ENCODE measurements at places on chromosomes 4 and X.

DNA sequence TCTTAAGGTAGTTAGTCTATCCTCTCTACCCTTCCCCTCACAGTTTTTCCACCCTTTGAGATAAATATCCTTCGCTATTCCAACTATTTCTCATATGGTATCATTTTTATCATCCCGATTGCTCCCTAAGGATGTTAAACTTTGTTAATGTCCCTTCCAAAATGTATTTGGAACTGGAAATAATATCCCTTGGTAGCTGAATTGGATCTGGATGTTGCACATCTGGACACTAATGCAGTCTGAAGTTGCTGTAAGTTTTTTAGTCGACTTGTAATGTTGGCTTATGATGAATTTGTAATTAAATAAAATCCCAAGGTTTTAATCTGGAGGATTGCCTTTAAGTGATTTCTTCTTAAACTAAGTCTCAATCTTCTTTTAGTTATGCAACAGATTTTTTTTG, 22.5 kb downstream of the XIAP start:
- no peak for DNase-seq

DNA sequence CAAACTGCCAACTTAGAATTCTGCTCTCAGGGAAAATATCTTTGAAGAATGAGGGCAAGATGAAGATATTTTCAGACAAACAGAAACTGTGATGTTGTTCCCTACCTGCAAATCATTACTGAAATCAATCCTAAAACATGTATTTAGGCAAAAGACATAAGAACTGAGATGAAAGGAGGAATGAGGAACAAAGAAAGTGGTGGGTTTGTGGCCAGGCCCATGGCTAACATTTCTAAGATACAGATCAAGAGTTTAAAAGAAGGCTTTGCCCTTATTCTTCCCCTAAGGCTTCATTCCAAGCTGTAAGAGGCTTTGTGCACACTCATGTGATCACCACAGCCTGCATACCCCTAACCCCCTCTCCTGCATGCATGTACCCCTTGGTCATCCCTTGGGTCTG, 46.5 kb downstream of the ADGRG2 start:
- no peak for DNase-seq

DNA sequence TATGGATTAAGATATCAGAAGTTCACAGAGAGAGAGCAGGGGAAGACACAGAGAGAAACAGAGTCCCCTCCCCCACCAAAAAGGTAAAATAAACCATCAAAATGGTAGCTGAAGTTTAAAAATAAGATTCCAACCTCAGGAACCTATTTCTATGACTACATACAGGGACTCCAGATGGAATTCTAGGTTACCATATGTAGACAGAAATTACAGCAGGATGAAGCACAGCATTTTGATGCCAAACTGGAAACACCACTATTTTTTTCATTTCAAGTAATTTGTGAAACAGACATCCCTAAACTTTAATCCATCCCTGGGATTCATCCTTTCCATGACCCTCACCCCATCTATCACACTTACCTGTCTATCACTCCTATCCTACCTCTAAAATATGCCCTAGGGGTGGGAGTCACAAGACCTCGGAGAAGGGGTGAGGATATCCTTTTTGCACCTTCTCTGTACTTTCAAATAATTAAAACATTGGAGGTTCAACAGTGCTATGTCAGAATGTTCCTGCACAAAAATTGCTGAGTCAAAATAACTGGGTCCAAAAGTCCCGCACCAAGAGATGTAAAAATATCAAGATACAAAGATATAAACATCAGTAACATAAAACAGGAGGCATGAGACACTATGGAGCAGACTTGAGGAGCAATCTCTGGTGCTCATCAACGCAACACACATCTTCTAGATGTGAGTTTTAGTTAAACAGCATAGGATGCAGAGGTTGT, 344.5 kb upstream of the RASGEF1B start:
- DNase-seq = no peak

- no peak for DNase-seq
Measured at GRCh38 chrX:143661286-143661685, 25.4 kb upstream of the SLITRK4 start.

- no peak for DNase-seq
Measured at GRCh38 chr4:6229095-6229494, 28.7 kb upstream of the JAKMIP1 start.

- no peak for DNase-seq
Measured at GRCh38 chr4:165656829-165657490, 216.1 kb upstream of the TLL1 start.

GRCh38 chr4:182904211-182904761, 12.9 kb downstream of the DCTD start:
- no peak for DNase-seq

- DNase-seq = no peak
Measured at GRCh38 chr4:42906891-42907759, 14.6 kb downstream of the GRXCR1 start.

DNA sequence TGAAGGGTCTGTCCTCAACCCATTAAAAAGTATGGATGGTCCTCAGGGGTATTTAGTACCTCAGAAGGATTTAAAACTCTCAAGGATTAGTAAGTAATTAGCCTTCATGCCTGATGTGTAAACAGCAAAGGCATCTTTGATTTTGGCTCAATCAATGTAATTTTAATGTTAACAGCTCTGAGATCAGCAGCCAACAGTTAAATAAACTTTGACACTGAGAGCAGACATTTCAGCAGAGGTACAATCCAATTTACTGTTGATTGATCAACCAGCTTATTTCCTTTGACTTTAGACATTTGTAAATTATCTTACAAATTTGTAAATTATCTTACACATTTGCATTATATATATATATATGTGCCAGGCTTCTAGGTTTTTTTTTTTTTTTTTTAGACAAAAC, 36.9 kb downstream of the STOX2 start:
- no peak for DNase-seq

DNA sequence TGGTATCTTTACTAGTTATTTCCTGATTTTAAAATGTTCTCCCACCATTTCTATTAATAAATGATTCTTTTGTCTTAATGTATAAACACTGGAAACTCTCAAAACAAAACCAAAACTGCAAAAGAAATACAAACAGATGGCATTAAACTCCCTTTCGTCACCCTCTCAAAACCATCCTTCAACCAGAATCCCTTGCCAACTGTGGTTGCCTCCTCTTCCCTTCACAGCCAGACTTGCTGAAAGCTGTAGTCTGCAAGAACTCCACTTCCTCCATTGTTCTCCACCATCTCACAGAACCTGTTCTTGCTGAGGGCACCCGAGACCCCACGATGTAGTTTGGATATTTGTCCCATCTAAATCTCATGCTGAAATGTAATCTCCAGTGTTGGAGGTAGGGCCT, 96.5 kb downstream of the WWC2 start:
- no peak for DNase-seq

DNA sequence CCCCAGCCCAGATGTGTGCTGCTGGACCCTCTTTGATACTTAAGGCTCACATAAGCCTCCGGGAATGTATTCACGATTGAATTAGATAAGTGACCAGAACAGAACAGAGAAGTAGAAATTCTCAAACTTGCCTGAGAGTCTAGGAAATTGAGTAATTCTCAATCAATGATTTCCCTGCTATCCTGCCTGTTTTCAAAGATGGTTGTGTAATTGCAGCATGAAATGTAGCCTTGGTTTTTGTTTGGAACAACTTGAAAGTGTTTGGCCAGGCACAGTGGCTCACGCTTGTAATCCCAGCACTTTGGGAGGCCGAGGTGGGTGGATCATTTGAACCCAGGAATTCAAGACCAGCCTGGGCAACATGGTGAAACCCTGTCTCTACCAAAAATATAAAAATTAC, 41.2 kb downstream of the TNIP2 start:
- DNase-seq = no peak

DNA sequence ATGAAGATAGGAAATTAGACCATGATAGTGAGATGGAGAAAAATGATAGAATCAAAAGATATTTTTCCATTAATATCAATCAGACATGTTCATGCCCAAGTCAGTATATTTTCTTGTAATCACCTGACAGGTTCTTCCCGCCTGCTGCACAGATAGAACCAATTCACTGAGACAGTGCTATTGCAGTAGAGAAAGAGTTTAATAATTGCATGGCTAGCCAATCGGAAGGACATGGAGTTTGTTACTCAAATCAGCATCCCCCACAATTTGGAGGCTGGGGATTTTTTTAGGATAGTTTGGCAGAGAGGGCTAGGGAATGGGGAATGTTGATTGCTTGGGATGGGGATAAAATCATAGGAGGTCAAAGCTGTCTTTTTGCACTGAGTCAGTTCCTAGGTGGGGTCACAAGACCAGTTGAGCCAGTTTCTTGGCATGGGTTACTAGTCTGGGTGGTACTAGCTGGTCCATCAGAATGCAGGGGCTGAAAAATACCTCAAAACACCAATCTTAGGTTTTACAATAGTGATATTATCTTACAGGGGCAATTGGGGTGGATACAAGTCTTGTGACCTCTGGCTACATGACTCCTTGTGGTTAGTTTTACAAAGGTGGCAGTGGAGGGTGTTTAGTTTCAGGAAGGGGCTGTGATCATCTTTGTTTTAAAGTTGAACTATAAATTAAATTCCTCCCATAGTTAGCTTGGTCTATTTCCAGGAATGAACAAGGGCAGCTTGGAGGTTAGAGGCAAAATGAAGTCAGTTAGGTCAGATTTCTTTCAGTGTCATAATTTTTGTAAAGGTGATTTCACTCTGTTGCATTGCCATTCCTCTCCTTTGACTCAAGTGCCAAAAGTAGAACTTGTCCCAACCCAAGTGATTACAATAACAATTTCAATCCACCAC, 100.3 kb upstream of the PDE5A start:
- no peak for DNase-seq

DNA sequence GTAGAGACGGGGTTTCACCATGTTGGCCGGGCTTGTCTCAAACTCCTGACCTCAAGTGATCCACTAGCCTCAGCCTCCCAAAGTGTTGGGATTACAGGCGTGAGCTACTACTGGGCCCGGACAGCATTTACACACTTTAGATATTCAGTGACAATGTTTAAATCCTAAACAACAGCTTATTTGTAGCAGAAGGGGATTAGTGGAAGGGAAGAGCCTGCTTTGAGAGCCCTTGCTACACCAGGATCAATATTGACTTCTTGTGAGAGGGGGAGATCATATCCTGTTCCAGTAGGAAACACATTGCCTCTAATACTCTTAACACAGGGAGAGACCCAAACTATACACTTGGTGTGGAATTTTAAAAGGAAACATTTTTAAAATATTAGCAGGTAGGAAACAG, 7.1 kb downstream of the MGST2 start:
- DNase-seq = no peak

DNA sequence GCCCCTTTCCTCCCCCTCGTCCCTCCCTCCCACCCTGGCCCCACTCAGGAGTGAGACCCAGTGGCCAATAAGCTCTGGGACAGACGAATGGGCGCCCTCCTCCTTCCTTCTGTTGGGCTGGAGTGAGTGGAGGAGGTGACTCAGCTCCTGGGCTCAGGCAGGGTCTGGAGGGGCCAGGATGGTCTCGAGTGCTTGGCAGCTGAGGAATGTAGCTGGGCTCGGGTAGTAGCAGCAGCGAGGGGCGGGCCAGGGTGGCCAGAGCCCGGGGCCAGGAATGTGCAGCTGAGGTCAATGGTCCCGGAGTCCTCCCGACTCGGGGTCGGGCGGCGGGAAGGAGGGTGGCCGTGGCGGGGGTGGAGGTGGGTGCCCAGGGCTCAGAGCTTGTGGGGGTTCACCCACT, 15.0 kb downstream of the G6PD start:
- no peak for DNase-seq

DNA sequence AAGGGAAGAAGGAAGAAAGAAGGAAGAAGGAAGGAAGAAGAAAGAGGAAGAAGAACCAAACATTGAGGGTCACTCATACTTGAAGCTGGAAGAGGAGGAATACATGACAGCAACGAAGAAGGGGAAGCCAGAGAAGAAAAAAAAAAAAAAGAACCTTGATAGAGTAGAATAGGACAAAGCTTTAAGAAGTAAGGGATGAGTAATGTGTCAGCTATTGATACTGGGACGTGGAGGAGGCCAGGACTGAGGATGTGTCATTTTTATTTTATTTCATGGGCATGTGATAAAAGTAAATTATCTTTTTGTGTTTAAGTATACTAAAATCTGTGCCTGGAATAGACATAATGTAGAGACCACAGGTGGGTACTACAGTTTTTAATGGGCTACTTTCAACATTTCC, 6.4 kb downstream of the EDA2R start:
- no peak for DNase-seq

GRCh38 chr4:7987148-7987989, 47.7 kb upstream of the AFAP1 start:
- DNase-seq = peak; percentile 62

- no peak for DNase-seq
Measured at GRCh38 chr4:8914461-8915171, 43.0 kb upstream of the HMX1 start.

GRCh38 chr4:82275431-82276331, 98.1 kb downstream of the HNRNPD start:
- no peak for DNase-seq

GRCh38 chr4:141518222-141518621, 118.2 kb upstream of the IL15 start:
- no peak for DNase-seq

DNA sequence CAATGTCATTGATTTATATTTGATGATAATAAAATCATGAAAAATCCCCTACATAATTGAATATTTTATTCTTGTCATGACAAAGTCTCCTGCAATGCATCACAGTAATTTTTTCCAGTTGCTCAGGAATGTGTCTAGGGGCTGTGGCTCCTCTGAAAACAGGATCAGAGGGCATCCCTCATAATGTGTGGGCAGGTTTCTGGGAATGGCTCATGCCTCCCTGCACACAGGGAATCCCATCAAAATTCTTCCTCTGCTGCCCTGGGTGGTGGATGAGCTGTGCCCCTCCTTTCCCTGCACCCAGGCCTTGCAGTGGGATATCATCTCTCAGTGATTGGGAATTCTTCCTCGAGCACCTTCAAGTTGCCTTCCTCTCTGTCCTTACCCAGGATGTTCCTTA, 20.4 kb upstream of the PUDP start:
- no peak for DNase-seq

GRCh38 chrX:55486736-55487135, 2.9 kb downstream of the USP51 start:
- DNase-seq = no peak

DNA sequence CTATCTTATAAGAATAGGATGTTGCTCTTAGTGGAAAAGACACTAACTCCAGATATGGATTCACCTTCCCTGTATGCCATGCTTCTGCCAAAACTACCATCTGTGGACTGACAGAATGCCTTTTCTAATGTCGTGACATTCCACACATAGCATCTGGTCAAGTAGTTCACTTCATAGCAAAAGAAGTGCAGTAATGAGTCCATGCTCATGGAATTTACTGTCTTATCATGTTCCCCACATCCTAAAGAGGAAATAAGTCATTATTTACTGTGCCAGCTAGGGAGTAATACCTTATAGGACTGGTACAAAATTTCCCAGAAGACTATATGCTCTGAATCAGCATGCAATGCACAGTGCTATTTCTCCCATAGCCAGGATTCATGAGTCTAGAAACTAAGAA, 562.4 kb downstream of the TLL1 start:
- no peak for DNase-seq

DNA sequence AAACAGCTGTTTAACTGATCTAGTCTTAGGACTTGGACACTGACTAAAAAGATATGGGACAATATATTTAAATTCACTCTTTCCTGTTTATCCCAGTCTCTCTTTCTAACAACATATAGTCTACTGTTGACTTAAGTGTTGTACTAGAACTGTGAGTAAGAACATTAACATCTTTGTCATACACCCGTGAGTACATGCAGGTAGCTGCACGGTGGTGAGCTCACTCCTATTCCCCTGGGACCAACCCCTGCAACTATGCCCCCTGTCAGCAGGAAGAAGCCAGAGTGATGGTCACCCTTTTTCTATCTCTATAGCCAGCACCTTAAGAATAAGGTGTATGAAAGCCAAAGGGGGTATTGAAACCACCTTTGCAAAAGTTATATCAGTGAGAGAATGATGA, 17.6 kb downstream of the TBL1X start:
- DNase-seq = no peak
